ENCODE measurements at places on chromosomes 3 and 15.

- no peak for DNase-seq
Measured at GRCh38 chr3:69121950-69122349, 445 bp downstream of the LMOD3 start.

DNA sequence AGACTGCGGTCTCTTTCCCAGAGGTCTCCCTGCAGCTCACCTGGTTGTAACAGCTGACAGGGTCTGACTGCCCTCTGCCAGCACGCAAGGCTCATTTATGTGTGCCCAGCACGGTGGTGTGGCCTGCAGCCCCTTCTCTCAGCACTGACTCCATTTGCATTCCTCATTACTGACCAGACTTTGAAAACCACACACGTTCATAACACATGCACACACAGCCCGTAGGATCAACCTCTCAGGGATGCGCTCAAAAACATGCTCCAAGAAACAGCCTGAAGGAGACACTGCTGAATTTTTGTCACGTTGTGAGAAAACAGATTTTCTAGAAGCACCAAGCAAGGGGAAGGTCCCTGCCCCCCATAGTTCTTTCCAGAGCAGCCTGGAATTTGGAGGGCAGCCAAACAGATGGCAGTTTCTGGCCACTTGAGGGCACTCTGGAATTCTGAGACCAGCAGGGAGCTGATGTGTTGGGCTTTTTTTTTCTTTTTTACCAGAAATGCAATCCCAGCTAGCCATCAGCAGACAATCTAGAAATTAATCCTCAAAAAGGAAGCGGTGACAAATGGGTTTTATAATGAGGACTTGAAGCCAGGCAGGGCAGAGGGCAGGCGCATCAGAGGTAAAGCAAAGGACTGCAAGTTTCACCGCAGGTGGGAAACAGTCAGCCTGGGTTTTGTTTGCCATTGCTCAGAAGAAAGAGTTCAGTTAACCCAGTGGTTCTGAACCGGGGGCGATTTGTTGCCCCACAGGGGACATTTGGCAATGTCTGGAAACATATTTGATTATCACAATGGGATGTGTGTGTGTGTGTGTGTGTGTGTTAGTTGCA lies 170.5 kb upstream of the PROK2 start:
- no peak for DNase-seq

DNA sequence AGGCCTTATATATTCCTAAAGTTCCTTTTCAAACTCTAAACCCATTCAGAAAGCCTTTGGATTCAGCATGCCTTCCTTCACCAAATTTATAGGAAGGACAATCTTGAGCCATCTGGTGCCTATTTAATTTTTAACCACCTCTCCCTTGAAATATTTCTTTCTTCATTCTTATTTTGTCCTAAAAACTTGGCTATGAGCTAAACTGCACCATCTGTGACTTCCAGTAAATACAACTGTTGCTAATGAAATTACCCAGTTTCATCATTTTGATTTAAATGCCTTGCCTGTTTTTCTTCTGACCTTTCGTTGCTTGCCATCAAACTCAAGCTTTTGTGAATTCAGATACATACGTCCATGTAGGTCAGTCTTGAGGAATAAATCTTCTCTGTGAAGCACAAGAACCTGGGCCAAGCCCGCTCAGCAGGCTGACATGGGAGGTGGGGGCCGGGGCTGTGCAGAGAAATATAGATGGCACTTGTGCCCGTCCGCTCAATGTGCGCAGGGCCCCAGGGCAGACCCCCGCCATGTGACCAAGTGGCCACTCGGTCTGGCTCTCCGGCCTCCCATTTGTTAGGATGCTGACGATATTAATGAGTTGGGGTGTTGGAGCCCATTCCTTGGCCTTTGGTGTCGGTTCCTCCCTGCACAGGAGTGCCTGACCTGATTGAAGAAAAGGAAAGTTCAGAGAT lies 335.9 kb downstream of the VPS13C start:
- DNase-seq: no peak

DNA sequence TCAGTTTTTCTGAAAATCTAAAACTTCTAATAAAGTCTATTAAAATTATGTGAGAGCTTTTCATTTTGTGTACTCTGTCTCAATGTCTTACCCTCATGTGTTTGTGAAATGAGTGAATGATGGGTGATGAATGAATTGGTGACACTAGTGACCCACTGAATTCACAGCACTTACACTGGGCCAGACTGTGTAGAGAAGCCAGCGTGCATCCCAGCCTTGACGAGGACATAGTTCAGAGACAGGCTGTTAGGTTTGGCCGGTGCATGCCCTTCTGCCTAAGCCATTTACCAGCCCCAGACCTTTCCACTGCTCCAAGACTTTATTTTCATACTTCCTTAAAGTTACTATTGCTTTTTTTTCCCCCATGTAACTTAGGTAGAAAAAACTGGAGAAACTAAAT lies 38.8 kb downstream of the FBXO22 start:
- no peak for DNase-seq

DNA sequence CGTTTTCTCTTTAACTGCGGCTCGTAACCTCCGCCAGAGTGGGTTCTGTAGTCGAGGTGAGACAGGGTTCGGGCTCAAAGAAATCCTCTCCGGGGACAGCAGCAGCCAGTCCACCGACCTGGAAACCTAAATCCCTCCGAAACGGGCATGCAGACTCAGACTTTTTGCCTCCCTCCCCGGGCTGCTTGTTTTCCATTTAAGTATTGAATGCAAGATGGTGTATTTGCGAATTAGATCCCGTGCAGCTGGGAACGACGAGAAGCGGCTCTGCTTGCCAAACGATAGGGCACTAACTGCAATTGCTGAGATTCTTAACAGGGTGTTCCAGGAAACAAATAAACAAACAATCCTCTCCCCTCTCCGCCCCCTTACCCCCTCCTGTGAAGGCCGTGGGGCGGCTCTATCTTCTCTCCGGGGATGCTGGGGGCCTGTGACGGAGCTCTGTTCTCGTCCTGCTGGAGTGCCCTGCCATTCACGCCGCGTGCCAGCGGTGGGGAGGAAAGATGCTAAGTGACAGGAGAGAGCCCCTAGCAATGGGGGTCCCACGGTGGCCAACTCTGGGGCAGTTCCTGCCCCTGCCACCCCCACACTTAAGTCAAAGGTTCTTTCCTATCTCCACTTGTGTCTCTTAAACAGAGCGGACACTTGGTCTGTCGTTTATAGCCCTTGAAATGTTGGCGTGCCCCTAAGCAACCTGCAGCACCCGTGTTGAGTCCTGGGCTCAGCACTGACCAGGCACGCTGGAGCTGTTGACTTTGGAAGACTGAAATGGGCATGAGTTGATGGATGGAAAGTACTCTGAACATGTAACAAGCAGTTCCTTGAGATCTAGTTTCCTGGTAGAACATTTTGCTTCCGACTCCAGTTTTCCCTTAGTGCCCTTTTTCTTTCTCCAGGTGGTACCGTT lies 1.3 kb upstream of the ETV5 start:
- no peak for DNase-seq

All from activated CD4-positive, CD25-positive, alpha-beta regulatory T cell treated with anti-CD3 and anti-CD28 coated beads, Interleukin-2, amount 50 U/mL, for 16 hours (primary cell).